Neural progenitor cell (in vitro differentiated cells): ENCODE measurements at places on chromosomes 6 and 20. TPM values are rescaled to one million over a fixed set of nuclear protein-coding genes. Genes with fewer than 3 reads are reported as not detected.

- DNase-seq = no peak
These were observed at the start of gene MPIG6B for GRCh38 chr6:31723245-31723979. TSS of gene MPIG6B (plus strand) at chr6:31723373. CDS start at chr6:31723384, 11 bp downstream.

GRCh38 chr6:157037165-157037564 lies 260.0 kb downstream of the ARID1B start:
- DNase-seq = no peak

- DNase-seq = peak; percentile 6
These were observed 70.9 kb downstream of the LCA5 start for GRCh38 chr6:79466207-79466834.

GRCh38 chr6:155520078-155520477 lies 64.4 kb upstream of the NOX3 start:
- DNase-seq = no peak

DNA sequence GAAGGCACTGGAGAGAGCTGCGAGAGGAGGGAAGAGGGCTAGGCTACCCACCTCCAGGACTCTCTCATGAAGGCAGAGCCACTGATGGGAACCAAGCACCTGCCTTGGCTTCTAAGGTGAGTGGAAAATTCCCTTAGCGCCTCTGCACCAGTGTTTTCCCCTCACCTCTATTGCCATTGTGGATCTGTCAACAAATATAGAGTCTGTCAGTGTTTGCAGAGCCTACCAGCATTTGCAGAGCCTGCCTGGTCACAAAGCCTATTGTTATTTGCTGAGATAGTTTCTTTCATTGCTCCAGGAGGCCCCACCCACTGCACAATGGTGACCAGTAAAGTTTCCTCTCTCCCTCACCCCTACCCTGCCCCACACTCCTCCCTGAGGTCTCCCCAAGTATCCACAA lies 141.9 kb downstream of the MRPL14 start:
- no peak for DNase-seq

DNA sequence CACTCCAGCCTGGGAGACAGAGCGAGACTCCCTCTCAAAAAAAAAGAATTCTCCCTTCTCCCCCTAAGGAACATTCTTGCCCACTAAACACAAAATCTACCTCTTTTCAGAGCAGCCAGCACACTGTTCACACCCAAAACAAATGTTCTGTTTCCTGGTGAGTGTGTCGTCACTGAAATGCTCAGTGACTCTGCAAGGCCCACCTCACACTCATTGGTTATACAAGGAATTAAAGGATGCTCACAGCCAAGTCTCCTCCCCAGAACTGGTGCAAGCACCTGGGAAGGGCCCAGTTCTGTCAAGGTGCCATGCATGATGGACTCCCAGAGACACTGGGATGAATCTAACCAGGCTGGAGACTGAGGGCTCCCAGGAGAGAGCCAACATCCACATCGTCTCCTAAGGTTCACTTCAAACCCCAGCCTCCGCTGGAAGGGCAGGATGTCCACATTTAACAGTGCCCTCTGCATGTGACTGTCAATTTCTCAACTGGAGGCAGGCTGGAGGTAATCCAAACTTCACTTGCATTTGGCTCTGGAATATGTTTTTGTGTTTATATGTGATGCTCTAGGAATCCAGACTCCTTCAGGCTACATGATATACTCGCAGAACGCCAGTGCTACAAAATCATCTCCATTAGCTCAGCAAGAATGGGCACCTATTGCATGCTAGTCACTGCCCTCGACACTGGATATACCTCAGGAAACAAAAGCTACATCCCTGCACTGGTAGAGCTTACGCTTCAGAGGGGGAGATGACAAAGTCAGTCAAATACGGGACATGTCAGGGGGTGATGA lies 7.1 kb downstream of the RRBP1 start:
- no peak for DNase-seq

- no peak for DNase-seq
These were observed 298.3 kb downstream of the PRL start for GRCh38 chr6:21998582-21998981.

CDH4 gene
- total RNA-seq = 2.9 and 6.5 TPM in 2 replicates

CD109 gene
- total RNA-seq = 1.2 and 1.3 TPM in 2 replicates

LRRC73 gene
- 0.37 TPM in 1 of 2 replicates, not detected in the other for total RNA-seq

CPXM1 gene
- total RNA-seq = 76.3 and 169 TPM in 2 replicates

DOK5 gene
- total RNA-seq = 3.0 and 3.1 TPM in 2 replicates
